ENCODE measurements at places on chromosomes 2 and 18.

DNA sequence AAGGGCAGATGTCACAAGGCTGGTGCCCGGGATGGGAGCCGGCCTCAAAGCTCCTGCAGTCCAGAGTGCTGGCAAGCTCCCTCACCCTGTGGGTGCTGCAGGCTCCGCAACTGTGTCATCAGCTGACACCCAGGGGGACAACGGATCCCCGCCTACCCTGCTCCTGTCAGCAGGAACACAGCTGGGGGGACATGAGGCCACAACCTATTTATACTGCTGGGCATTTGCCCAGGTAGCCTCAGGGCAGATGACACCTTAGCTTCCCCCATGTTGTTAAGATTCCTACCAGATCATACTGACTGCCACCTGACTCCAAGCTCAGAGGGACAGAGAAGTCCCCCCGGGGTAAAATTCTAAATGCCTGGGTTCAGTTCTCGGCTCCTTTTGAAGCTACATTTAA is 1.2 kb downstream of the ANKRD23 start:
- no peak for DNase-seq

- no peak for DNase-seq
Observed at GRCh38 chr2:237711458-237712150, 84.2 kb downstream of the LRRFIP1 start.

DNA sequence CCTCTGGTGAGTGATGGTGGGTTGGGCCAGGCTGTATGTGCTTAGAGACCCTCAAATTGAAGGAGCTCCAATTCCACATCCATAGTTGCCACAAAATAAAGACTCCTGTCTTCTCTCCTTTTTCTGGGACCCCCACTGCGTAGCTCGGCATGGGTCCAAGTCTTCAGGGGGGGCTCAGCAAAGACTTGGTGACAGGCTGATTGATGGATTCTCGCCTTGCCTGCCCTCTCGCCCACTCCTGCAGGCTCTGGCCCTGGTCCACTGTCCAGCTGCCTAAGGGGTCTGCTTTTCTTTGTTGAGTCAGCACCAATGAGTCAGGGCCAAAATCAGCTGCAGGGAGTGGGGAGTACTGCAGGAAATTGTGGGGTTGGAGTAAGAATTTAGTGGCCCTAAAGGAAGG is 21.5 kb downstream of the RPL37A start:
- DNase-seq: no peak

DNA sequence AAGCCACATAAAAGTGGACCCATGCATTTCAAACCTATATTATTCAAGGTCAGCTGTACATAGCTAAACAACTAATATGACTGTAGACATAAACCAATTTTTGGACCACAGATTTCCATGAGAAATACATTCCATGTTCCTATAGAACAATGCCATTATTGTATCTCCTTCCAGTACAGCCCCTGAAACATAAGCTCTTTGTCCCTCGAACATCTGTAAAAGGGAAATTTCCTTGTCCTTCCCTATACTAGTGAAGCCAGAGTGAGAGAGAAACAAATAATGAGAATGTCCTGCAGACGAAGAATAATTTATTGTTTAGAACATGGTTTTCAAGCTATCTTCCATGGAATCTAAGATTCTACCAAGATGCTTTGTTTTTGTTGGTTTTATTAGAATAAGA is 75.3 kb downstream of the GORASP2 start:
- DNase-seq: no peak

- DNase-seq: no peak
Observed at GRCh38 chr2:50957896-50958295, 74.0 kb downstream of the NRXN1 start.
